Right lung (tissue), 10 donors: ENCODE measurements at places on chromosomes 12 and 14. TPM values are rescaled to one million over a fixed set of nuclear protein-coding genes. Genes with fewer than 3 reads are reported as not detected.

The TTC6 gene
- 9.7 TPM for polyA plus RNA-seq

DNA sequence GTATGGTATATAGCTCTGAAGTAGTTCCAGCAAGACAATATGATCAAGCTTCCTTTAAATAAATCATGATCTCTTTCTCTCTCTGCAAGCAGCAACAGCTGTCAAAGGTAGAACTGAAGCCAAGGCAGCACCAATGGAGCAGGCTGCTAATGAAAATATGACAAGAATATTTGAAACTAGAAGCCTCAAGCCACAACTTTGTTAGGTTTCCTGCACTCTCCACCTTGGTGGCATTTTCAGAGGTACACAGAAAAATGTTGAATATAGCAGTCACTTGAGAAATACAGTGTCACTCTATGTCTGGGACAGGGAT is 43.8 kb upstream of the PSMA6 start:
- no peak for DNase-seq

GRCh38 chr14:65849091-65849490 is 436.6 kb downstream of the FUT8 start:
- DNase-seq: no peak

GRCh38 chr14:51939226-51939625 is 50.1 kb upstream of the RTRAF start:
- no peak for DNase-seq

GRCh38 chr12:127723251-127723650 is 543.7 kb upstream of the TMEM132C start:
- DNase-seq: no peak

GRCh38 chr14:29900609-29901350 is 26.9 kb downstream of the PRKD1 start:
- no peak for DNase-seq

DNA sequence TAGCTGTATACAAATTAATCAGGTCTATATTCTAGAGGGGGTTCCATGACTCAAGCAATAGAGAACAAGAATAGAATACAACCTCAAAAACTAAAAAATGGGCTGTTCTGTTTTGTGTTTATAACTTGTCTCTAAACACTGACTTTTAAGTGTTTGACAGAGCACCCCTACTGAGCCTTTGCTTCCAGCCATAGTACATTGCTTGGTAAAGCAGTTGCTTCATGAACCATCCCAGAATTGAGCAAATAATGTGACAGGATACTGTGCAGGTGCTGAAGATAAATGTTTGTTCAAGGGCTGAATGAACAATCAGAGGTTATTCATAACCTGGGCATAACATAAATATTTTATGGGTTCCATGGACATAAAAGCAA is 11.5 kb downstream of the SPTSSA start:
- DNase-seq: no peak

The FITM1 gene
- 9.4 TPM for polyA plus RNA-seq

DNA sequence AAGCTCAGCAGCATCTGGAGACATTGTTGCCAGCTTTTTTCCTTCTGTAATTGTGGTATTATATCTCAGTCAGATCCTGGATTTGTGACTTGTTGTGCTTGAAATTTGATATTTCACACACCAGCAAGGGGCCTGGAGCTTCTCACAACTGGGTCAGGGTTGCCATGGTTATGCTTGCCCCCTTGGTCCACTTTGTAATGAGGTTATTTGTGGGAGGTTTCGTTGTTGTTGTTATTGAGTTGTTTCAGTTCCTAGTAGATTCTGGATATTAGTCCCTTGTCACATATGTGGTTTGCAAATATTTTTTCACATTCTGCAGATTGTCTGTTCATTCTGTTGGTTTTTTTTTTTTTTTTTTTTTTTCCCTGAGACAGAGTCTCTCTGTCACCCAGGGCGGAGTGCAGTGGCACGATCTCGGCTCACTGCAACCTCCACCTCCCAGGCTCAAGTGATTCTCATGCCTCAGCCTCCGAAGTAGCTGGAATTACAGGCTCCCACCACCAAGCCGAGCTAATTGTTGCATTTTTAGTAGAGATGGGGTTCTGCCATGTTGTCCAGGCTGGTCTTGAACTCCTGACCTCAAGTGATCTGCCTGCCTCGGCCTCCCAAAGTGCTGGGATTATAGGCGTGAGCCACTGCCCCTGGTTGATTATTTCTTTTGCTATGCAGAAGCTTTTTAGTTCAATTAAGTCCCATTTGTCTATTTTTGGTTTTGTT is 80.6 kb upstream of the ETV6 start:
- DNase-seq: no peak

The WSB2 gene
- 54.2 TPM for polyA plus RNA-seq

GRCh38 chr14:75636100-75636692 is 24.5 kb downstream of the ERG28 start:
- DNase-seq: no peak

The SOCS2 gene
- 32.6 TPM for polyA plus RNA-seq

The RDH12 gene
- 0.37 TPM for polyA plus RNA-seq

The ZFYVE26 gene
- 19.3 TPM for polyA plus RNA-seq

The WNT1 gene
- not detected for polyA plus RNA-seq

DNA sequence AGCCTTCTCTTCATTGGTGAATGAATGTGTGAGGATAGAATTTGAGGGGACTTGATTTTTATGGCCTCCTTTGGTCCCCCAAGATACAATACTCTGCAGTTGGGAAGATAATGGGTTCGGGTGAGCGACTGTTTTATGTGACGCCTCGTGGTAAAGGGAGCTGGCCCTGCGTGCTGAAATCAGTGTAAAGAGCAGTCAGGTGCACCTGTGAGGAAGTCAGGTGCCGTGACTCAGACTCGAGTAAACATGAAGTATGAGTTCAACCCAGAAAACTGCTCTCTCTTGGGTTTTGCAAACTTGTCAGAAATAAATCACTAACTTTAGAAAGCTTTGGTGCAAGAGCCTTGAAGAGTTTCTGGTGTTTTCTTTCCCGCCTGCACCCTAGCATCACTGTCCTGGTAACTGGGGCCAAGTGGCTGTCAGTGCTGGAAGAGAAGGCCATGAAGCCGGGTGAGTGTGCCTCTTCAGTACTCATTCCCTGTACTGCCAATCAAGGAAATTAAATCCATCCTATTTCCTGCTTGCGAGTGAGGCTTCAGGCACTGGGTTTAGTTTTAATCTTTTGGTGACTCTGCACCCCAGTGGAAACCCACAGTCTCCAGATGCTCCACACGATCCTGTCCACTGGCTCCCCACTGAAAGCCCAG is 59.2 kb downstream of the AACS start:
- DNase-seq: no peak

GRCh38 chr12:132658149-132658894 is 28.8 kb downstream of the POLE start:
- no peak for DNase-seq

DNA sequence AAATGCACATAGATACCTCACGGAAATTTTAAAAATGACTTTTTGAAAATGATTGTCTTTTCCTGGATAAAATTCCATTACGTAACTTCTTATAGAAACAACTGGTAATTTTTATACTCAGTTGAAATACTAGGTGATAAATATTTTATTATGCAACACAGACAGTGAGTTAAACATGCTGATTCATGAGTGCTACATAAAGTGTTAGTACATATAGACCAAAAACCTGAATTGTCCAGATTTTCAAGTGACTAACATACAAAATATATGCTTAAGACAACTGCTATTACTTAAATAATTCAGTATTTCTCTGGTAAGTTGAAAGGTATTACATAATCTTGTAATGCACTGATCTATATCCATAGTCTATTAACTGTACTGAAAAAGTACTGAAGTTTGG is 11.9 kb downstream of the PTPRO start:
- no peak for DNase-seq

DNA sequence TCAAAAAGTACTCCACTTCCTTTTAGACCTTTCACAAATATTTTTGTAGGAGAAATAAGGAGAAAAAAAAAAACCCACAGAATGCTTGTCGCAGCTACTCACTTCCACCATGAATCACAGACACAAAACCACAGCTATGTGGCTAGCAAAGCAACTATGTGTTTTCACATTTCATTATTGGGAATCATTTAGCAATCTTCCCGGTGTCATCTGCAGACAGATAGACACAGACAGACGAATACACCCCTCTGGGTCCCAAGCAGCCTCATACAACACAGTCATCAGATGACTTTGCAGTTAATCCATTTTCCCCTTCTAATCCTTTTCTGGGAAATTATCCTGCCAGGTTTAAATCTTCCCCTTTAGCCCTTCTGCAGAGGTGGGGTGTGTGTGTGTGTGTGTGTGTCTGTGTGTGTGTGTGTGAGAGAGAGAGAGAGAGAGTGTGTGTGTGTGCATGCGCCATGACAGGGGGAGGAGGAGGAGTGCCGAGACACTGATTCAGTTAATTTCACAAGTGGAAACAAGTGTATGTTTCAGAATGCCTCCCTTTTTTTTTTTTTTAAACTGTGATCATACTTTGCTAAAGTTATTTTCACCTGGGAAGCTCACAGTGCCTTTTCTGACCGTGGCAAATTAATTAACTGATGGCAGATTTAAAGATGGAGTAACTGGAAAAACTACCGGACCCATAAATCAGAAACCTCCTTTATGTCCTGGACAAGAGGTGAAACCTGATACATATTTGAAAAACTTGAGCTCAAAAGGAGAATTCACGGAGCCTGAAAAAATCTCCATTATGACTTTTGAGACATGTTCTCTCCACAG is 39.9 kb downstream of the LTBP2 start:
- no peak for DNase-seq

DNA sequence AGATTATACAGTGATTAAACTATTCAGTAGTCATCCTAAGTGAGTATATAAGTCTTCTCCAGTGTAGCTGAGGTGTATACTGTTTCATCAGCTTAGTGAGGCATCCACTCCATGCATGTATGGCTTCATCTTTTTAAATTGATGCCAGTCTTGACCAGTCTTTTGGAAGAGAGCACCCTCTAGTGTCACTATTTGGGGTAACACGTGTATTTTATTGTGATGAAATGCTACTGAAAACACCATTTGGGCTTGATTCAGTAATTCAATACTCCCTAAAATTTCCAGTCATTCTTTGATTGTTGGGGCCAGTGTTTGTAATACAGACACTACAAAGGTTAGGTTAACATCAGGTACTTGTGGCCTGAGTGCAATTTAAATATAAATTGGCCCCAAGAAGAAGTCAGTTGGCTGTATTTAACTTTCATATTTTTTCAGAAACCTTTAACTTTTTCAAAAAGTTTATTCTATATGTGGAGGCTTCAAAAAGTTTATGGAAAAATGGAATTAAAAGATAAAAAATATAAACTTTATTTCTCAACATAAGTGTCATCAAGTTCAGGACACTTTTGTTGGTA is 35.3 kb downstream of the MIPOL1 start:
- no peak for DNase-seq

GRCh38 chr12:52977170-52977569 is 28.3 kb downstream of the KRT18 start:
- peak; percentile 27 for DNase-seq

The SLCO1A2 gene
- polyA plus RNA-seq: 0.32 TPM

DNA sequence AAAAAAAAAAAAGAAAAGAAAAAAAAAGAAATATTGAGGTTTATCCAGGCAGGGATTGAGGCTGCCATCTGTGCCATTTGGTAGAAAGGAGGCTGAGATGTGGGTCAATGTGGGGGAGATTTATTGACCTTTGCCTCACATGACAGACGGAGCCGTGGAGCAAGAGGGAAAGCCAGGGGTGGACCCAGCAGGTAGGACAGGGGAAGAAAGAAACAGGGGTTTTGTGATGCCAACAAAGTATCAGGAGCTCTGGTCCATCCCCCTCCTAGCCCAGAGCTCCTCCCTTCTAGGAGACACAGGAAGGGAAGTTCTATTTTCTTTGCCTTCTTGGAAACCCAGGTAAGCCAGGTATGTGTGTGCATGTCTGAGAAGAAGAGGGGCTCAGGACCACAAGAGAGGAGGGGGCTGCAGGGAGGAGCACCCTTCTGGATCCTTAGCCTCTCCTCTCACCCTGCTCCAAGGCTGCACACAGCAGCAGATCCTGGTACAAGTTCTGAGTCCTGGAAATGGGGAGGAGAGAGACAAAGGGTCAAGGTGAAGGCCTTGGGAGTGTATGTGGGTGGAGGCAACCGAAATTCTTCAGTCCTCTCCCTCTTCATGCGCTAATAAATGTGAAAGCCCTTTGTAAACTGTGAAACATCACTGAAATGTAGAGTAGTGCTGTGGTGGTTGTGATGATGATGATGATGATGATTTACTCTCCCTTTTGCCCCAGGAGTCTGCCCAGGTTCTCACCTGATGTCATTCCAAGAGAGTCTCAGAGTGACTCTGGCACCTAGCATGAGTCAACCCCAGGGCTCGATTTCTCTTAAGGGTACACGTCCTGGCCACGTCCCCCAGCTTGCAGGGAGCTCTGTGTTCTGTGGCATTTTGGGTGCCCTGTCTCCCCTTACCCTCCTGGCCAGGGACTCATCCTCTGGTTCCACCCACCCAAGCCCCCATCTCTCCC is 26.3 kb downstream of the ZFP36L1 start:
- DNase-seq: no peak

The VAMP1 gene
- 16.0 TPM for polyA plus RNA-seq

- DNase-seq: no peak
Measured at GRCh38 chr14:72844524-72844923, 49.4 kb downstream of the DPF3 start.

GRCh38 chr12:62250671-62251608 is 9.3 kb upstream of the USP15 start:
- DNase-seq: no peak

The INHBC gene
- 0.12 TPM for polyA plus RNA-seq

- DNase-seq: no peak
Measured at GRCh38 chr14:73761618-73762355, 47.6 kb upstream of the PNMA1 start.

DNA sequence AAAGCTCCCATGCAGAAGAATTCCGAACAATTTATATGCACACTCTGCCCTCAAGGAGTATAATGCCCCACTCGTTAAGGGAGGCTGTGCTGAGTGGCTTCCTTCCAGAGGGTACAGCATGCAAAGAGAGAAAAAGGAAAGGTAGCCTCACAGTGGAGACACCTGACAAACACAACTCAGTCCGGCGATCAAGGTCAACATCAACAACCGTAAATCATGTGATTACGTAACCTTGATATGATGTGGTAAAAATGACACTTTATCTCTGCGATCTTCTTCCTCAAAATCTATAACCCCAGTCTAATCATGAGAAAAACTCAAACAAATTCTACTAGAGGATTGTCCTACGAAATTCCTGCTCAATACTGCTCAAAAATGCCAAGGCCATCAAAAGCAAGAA is 400.5 kb upstream of the CCDC196 start:
- no peak for DNase-seq

DNA sequence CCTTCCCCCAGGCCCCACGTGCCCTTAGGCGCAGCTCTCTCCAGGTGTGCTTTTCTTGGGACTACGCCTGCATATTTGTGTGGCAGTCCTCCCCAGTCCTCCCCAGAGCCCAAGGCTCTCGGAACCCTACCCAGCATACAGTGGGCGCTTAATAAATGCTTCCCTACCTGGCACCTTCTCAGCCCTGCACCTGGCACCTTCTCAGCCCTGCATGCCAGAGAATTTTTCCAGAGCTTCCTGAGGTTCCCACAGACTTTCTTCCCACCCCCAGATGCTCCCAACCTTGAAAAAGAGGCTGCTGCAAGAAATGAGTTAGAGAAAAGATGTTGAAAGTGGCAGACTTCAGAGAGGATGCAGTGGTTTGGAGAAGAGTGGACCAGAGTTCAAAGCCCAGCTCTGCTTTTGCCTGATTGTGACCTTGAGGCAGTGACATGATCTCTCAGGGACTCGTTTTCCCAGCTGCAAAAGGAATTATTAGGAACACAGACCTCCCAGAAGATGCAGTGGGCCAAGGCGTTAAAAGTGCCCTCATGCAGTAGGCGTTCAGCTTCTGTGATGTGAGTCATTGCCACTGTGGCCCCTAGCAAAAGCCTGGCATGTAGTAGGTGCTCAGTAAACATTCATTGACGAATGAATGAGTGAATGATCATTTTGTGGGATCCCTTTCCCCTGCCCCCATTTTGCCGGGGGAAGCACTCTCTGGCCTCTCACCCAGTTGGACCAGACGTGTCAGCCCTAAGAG is 167.2 kb downstream of the PHETA1 start:
- DNase-seq: no peak

The FSCB gene
- polyA plus RNA-seq: 0.07 TPM

The PAN2 gene
- polyA plus RNA-seq: 69.6 TPM
